ENCODE measurements at places on chromosomes 6 and 20.

DNA sequence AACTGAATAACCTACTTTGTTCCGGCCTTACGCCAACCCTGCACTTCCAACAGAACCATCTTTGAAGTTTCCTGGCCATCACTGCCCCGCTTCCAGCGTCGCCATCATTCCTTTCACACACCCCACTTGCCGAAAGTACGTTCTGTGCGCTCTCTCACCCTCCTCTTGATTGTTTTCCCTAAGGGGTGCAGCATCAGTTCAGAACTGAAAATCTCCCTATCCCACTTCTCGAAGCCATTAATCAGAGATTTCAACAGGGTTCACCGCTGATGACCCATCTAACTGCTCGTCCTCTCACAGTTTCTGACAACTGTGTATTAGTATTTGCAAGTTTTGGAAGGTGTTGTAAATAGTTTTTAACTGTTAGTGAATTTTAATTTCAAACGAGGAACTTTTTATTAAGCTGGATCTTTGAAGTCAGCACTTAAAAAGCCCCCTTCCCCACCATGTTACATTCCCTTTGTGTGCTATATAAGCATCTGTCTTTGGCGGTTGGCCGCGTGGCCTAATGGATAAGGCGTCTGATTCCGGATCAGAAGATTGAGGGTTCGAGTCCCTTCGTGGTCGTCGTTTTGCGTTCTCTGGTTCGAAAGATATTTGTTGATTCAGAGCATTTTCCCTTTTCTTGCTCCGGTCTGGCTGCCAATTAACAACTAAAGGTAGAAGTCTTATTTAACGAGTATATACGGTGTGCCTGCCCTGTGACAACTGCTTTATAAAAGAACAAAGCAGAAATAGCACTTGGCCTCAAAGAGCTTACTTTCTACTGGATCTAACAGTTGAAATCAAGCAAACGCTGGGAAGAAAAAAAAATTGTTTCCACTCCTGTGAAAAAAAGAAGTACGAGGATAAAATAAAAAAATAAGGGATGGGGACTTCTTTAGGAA lies 42.6 kb downstream of the TRIM27 start:
- DNase-seq, result peak; percentile 79

DNA sequence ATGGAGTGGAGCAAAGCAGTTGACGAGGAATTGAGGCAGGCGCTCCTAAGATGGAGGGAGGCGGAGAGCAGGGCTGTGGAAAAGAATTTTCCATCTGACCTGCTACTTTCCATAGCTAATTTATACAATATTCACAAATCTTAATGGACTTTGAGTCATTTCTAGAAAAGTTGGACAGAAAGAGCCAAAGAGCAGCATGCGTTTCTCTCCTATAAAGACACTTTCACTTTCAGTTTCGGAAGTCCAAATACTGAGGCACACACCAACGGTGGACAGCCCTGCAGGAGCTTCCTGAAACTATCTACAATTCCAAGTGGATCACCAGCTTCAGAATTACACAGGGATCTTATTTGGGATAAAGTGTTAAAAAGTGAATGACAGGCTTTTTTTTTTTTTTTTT lies 43.5 kb downstream of the PANK2 start:
- peak; percentile 65 for DNase-seq

DNA sequence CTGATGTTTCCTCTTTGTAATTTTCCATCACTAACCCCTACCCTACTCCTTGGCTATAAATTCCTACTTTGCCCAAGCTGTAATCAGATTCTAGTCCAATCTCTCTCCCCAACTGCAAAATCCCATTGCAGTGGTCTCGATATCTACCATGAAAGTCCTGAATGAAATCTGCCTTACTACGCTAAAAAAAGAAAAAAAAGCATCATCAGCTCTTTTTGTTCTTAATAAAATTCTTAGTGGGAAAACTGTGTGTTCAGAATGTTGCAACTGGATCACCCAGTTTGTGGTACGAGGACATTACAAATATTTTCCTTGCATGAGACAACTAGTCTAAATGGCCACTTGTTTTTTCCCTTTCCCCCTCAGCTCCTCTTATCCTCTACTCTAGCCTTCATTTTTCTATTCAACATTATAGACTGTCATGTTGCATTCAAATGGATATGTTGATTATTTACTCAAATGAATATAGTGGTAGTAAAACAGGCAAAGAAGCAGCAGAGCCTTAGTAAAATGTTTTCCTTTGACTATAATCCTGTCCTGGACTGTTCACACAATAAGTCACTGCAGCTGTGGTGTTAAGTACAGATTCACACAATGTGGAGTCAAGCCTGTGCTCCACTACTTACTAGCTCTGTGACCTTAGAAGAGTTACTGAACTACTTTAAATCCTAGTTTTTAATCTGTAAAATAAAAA lies 527.1 kb upstream of the MARCKS start:
- DNase-seq, result no peak

GRCh38 chr6:93916716-93917115 lies 497.4 kb upstream of the EPHA7 start:
- DNase-seq, result no peak

- no peak for DNase-seq
Observed at GRCh38 chr6:30066082-30066481, 916 bp upstream of the PPP1R11 start.

GRCh38 chr6:80547827-80548226 lies 441.4 kb downstream of the BCKDHB start:
- DNase-seq, result peak; percentile 91

DNA sequence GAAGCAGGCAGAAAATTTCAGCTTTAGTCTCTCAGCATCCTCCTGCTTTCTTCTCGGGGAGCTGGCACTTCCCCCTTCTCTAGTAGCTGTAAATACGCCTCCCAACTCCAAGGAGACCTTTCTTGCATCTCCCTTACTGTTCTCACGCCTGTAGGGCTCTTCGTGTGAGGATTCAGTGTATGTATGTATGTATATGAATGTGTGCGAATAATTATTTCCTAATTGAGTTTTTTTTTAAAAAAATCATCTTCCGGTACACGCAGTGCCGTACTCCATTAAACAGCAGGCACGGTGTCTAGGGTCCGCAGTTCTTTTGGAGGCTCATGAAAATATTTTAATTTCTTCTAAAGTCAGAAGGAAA lies 85.4 kb downstream of the HFE start:
- DNase-seq, result peak; percentile 61

- DNase-seq, result no peak
Observed at GRCh38 chr20:54468082-54468481, 7.3 kb upstream of the DOK5 start.

GRCh38 chr6:38703949-38704590 lies 1.1 kb upstream of the GLO1 start:
- DNase-seq, result no peak

Data from EH (cell line).